Stimulated activated CD8-positive, alpha-beta memory T cell treated with anti-CD3 and anti-CD28 coated beads, Interleukin-4, amount 100 ng/mL, for 48 hours (primary cell): ENCODE measurements at places on chromosomes 3 and 15.

- DNase-seq = peak; percentile 21
Measured at GRCh38 chr15:77030048-77030927, 35.4 kb downstream of the PSTPIP1 start.

- no peak for DNase-seq
Measured at GRCh38 chr3:177530908-177531307, 333.6 kb upstream of the TBL1XR1 start.

- DNase-seq = no peak
Measured at GRCh38 chr3:43062564-43063040, 43.3 kb downstream of the POMGNT2 start.

GRCh38 chr3:52537726-52538421 lies 1.5 kb downstream of the UQCC5 start:
- DNase-seq = peak; percentile 22

DNA sequence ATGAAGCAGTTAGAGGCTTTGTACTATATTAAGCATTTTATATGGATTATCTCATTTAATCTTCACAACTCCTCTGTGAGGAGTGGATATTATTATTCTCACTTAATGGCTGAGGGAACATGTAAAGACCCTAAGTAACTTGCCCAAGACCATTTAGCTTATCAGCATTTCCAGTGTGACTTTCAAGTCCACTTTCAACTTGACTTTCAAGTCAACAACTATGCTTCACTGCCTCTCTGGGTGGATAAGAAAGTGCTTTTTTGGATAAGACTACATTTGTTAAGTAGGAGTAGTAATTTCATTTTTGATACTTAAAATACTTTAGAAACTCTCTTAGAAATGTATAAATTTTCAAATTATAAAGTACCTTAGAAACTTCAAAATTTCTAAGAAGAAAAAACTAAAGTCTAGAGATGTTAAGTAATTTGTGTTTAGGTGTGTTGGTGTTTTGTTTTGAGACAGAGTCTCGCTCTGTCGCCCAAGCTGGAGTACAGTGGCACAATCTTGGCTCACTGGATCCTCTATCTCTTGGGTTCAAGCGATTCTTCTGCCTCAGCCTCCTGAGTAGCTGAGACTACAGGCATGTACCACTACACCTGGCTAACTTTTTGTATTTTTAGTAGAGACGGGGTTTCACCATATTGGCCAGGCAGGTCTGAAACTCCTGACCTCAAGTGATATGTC lies 71.8 kb downstream of the MINDY2 start:
- DNase-seq = no peak

- DNase-seq = no peak
Measured at GRCh38 chr3:156689608-156690007, 15.2 kb downstream of the TIPARP start.

GRCh38 chr3:15280853-15281532 lies 51.4 kb downstream of the SH3BP5 start:
- DNase-seq = no peak

DNA sequence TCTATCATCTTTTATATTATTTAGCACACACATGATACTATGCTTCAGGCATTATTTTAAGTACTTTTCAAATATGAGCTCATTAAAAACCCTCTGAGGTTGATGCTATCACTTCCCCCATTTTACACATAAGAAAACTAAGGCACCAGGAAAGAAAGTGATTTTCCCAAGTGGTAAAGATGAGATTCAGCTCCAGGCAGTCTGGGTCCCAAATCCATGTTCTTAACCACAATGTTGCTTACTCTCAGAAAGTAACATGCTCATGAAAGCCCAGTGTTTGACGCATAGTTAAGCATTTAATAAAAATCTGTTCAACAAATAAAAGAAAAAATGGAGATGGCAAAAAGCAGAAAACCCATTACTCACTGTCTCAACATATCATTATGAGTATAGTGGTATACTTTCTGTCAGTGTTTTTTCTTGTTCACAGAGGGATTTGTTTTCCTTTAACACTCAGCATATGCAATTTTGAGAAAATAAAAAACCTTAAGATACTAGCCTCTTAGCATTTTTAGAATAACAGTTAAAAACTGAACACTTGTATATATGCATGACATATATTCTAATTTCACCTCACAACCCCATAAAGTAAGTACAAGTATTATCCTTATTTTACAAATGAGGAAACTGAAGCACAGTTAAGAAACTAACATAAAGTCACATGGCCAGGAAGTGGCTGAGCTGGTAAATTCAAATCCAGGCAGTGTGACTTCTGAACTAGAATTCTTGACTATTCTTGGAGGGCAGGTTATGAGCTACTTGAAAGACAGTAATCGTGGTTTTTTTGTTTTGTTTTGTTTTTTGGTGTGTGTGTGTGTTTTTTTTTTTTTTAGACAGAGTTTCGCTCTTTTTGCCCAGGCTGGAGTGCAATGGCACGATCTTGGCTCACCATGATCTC lies 10.4 kb downstream of the PEAK1 start:
- DNase-seq = no peak

GRCh38 chr3:192851821-192852372 lies 65.8 kb downstream of the MB21D2 start:
- DNase-seq = peak; percentile 30

GRCh38 chr3:5160940-5161858 lies 26.3 kb upstream of the EDEM1 start:
- DNase-seq = peak; percentile 48

- DNase-seq = no peak
Measured at GRCh38 chr3:157119369-157119951, 40.5 kb downstream of the CCNL1 start.

GRCh38 chr3:79329154-79329553 lies 438.6 kb downstream of the ROBO1 start:
- DNase-seq = no peak

GRCh38 chr15:61339516-61339915 lies 110.4 kb upstream of the RORA start:
- no peak for DNase-seq

- no peak for DNase-seq
Measured at GRCh38 chr3:48208076-48208475, 15.2 kb upstream of the CAMP start.

DNA sequence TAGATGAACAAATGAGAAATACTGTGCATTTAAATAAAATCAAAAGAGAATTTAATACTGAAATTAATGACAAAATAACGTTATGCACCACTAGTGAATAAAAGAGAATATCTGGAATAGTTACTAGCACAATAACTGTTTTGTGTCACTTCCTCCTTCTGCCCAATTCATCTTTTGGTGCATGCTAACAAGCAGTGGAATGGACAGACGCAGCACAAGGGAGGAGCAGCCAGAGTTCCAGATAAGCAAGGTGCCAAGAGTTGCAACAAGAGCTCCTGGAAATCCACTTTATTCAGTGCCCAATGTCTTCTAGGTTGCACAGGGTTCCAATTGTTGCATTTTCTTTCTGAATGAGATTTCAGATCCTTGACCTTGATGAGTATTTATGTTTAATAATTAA lies 66.5 kb upstream of the PLXND1 start:
- no peak for DNase-seq

DNA sequence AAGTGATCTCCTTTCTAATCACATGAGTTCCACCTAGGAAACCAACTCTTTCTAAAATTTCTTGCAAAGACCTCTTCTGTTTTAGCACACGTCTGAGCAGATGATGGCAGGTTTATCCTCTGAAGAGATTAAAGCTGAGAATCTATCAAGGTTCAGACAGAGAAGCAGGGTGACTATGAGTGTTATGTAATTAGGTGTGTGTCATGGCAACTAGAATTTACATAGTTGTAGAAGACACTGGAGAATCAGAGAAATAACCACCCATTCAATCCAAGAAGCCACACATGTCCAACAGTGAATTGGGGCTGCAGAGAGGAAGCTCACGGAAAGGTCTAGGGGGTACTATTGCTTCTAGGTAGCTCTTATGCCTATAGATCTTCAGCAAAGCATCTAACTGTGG lies 600.5 kb downstream of the PYDC2 start:
- no peak for DNase-seq
